Epithelial cell of proximal tubule (primary cell): ENCODE measurements at places on chromosomes 1 and 21. TPM values are rescaled to one million over a fixed set of nuclear protein-coding genes. Genes with fewer than 3 reads are reported as not detected.

The HAO2 gene
- not detected in 2 replicates for total RNA-seq

GRCh38 chr1:58432851-58433668 lies 113.5 kb downstream of the OMA1 start:
- peak; percentile 94 for DNase-seq

DNA sequence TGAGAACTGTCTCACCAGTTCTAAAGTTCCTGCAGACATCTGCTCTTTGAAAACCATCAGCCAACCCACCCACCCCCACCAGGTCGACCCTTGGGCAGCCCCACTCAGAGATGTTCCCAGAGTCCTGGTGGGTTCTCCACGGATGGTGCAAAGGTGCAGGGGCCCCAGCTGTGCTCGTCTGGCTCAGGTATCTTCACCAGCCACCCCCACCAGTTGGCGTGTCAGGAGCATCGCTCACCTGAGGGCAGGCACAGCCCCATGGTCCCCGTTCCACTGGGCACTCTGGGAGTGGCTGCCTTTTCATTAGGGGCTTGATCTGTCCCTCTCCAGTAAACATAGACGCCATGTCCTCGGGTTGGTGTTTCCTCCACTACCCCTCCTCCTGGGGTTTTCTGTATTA lies 70.5 kb downstream of the UMODL1 start:
- no peak for DNase-seq

The COL8A2 gene
- total RNA-seq = 0.06 and 0.65 TPM in 2 replicates

The MYBPH gene
- total RNA-seq = not detected in 2 replicates

GRCh38 chr1:228034954-228035837 lies 28.4 kb downstream of the WNT3A start:
- DNase-seq = no peak

The NBPF20 gene
- 1.0 and 1.9 TPM in 2 replicates for total RNA-seq

DNA sequence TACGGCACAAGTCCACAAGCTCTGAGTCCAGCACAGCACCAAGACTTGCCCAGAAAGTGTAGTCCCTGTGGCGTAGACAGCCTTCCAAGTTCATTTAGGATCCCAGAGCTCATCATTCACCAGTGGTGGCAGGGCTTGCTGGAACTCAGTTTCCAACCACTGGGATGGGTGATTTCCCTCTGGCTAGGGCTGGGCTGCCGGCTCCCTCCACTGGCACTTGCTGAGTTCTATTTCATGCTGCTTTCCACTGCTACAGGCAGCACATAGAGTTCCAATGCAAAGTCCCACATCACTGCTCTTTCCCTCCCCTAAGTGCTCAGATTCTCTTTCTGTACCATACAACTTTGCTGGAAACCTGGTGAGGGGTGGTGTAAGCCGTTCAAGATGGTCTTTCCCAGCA lies 510.3 kb upstream of the TMPRSS15 start:
- no peak for DNase-seq

GRCh38 chr1:118977600-118977999 lies 10.5 kb downstream of the TBX15 start:
- DNase-seq = no peak

The PANK4 gene
- total RNA-seq = 29.8 and 36.0 TPM in 2 replicates

The SERPINC1 gene
- not detected in 2 replicates for total RNA-seq

GRCh38 chr1:222163895-222164294 lies 384.0 kb downstream of the HHIPL2 start:
- DNase-seq = no peak

- no peak for DNase-seq
Observed at GRCh38 chr1:114482585-114482984, 28.4 kb downstream of the TRIM33 start.

GRCh38 chr1:192575499-192576189 lies at the start of gene RGS1:
Gene RGS1, plus strand, starts transcription at chr1:192575773. Its CDS starts 20 bp downstream, at chr1:192575793.
- DNase-seq = no peak

The KCTD3 gene
- total RNA-seq = 24.7 and 31.5 TPM in 2 replicates

DNA sequence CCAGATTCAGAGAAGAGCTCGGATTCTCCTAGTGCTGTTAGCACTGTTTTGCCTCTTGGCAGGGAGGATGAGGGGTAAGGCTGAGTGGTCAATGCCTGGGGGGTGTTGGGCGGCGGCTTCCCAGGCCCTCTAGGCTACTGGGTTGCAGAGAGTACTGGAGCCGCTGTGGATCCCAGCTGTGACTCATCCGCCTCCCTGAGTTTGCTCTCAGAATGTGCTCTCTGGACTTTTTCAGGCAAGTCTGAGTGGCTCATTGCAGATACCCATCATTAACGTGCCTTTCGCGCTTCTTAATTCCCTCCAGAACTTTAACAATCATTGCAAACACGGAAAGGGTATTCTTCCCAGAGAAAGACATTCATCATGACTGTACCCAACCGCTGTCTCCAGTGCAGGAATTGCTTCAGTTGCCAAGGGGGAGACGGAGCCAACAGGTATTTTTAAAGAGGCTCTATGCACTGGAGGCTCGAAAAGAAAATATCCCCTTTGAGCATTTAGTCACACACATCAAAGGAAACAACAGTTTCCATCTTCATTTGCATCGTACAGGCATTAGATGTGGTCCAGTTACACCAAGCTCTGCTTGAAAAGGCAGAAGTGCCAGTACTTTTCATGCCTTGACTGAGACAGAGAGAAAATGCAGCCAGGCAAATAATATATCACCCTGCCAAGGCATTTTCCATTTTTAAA lies 14.4 kb upstream of the CAMTA1 start:
- DNase-seq = no peak

The KCNC4 gene
- 2.1 and 4.2 TPM in 2 replicates for total RNA-seq

The FCRL4 gene
- not detected in 2 replicates for total RNA-seq

GRCh38 chr1:176802316-176802715 lies 339.3 kb downstream of the PAPPA2 start:
- DNase-seq = no peak

DNA sequence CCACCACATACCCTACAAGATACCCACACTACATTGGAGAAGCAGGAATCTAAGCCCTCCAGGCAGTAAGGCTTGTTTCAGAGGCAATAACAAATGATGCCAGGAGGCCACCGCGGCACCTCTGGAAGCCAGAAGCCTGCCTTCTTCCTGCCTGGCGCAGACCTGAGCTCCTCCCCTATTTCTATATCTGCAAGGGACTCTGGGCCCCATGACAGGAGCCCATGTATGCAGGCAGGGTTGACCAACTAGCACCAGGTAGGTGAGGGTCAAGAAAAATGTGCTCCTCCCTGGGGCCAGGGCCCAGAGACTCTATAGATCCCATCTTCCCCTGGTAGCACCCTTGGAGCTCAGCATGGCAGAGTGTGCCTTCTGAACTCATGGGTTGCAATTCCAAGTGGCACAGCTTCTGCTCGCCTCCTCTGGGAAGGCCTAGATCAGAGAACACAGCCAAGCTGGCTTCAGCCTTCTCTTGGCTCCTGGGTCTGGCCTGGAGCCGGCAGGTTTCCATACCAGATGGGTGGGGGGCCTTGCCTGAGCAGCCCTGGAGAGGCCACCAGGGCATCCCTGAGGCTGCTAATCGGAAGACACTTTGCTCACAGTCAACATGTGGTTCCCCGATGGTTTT lies 85.1 kb downstream of the STUM start:
- DNase-seq = no peak

DNA sequence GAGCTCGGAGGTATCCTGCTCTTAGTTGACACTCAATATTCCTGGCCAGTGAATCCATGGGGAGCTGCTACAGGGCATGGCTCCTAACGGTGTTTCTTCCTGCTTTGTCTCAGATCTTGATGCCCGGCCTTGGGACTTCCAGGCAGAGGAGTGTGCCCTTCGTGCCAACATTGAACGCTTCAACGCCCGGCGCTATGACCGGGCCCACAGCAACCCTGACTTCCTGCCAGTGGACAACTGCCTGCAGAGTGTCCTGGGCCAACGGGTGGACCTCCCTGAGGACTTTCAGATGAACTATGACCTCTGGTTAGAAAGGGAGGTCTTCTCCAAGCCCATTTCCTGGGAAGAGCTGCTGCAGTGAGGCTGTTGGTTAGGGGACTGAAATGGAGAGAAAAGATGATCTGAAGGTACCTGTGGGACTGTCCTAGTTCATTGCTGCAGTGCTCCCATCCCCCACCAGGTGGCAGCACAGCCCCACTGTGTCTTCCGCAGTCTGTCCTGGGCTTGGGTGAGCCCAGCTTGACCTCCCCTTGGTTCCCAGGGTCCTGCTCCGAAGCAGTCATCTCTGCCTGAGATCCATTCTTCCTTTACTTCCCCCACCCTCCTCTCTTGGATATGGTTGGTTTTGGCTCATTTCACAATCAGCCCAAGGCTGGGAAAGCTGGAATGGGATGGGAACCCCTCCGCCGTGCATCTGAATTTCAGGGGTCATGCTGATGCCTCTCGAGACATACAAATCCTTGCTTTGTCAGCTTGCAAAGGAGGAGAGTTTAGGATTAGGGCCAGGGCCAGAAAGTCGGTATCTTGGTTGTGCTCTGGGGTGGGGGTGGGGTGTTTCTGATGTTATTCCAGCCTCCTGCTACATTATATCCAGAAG lies 16.7 kb downstream of the ALX3 start:
- no peak for DNase-seq

The FCRL1 gene
- total RNA-seq = not detected in 2 replicates

DNA sequence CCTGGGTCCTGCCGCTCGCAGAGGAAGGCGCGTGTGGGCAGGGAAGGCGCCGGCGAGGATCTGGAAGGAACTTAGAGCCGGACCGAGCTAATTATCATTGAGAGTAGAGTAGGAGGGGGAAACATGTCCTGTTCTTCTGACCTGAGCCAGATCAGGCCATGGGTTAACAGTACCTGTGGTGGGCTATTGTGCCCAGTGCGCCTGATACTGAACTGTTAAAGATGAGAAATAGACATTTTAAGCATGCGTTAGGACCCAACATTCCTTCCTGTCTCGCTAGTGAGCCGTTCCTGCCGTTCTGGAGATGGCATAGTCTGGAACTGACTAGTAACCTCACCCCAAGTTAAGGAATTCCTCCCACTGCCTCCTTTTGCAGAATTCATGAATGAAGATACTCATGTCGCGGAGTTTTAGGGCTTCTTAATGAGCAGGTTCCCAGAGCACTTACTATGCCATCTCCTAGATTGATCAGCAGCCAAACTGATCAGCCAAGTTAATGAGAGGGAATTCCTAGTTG lies 870 bp downstream of the STRIP1 start:
- no peak for DNase-seq
